ENCODE measurements at places on chromosomes 5 and 9.

DNA sequence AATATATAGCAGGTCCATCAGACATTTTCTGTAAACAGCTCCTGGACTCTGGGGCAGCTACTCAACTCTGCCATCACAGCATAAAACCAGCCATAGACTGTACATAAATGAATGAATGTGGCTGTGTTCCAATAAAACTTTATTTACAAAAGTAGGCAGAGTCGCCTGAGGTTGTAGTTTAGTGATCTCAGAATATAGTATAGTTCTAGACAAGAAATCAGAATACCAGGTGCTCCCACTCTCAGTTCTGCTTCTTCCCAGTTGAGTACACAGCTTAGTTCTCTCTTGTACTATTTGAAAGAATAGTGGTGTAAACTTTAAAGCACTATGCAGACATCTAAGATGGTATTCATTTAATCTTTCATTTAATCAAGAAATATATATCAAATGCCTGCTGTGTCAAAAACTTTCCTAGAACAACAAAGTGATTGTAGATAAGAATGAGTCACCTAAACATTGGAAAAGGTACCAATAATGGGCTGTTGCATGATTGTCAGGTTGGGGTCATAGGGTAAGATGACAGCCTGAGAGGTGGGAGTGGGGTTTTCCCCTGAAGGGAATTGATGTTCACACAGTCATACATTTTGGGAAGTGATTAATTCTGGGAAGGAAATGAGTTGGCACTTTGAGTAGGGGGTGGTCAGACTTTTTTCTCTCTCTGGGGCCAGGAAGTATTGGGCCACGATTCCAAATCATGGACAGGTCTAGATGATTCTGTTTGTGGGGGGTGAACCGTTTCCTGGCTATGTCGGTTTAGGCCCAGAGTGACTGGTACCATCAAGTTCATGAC, 37.0 kb downstream of the TNFSF8 start:
- DNase-seq, result no peak

GRCh38 chr5:169095976-169096375, 205.0 kb downstream of the SLIT3 start:
- DNase-seq, result no peak

DNA sequence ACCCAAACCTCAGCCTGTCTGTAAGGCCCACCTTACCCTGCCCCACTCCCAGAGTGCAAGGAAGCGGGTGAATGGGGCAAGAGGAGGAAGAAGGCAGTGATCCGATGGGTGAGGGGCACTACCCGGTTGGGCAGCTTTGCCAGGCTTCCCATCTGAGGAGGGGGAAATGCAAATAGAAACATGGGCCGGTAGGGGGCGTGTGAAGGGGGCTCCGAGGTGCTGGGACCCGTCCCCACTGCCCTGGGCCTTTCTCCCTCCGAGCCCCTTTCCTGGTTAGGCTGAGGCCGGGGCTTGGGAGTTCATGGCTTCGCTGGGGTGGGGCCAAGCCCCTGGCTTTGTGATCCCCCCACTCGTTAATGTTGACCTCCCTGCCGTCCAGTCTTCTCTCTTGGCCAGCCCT, 23.6 kb upstream of the MYORG start:
- no peak for DNase-seq

GRCh38 chr9:131807144-131807983, 67.5 kb upstream of the RAPGEF1 start:
- no peak for DNase-seq

DNA sequence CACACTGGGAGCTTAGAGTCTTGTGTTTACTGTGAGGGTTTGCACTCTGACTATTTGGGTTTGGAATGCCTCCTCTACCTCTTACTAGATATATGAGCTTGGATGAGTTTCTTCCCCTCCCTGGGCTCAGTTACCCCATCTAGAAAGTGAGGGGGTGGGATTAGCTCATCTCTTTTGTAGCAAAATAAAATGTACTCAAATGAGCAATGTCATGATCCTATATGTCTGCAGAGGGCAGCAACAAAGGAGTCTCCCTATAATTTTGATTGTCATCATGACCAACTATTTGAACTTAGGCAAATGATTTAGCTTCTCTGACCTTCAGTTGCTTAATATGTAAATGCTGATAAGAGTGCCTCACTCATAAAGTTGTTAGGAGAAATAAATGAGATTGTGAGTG, 109.0 kb downstream of the DPYSL3 start:
- no peak for DNase-seq

DNA sequence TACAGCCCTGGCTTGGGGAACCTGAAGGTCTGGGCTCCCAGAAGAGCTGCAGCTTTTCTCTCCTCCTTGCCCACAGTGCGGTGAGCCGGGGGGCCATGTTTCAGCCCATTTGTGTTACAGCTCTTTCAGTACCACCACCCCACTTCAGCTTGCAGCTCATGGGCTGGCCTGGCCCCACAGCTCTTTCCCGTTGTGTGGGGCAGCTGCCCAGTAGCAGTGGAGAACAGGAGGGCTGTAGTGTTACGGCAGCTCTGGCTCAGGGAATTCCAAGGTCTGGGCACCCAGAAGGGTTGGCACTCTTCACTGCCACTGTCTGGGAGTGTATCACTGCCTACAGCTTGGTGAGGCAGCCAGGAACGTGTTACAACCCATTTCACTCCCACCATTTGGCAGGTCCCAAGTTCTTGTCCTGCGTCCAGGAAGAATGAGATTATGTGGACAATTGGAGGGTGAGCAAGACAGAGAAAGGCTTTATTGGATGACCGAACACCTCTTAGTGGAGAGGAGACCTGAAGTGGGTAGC, 390.5 kb downstream of the KDM4C start:
- DNase-seq, result no peak

GRCh38 chr5:171835066-171835465, 49.4 kb downstream of the SMIM23 start:
- no peak for DNase-seq

GRCh38 chr9:18185196-18185595, 288.8 kb upstream of the ADAMTSL1 start:
- DNase-seq, result no peak
